ENCODE measurements at places on chromosomes 5 and 9. TPM values are rescaled to one million over a fixed set of nuclear protein-coding genes. Genes with fewer than 3 reads are reported as not detected.
A peak's percentile ranks its signal among the peaks of the same experiment; 100 is the strongest.

The NR2F1-AS1 gene
- total RNA-seq: 0.45 TPM

The FGD3 gene
- 1.3 TPM for total RNA-seq

The GCNT4 gene
- total RNA-seq: 0.07 TPM

The IL9 gene
- not detected for total RNA-seq

The FBP2 gene
- not detected for total RNA-seq

The CDH12 gene
- 0.95 TPM for total RNA-seq

The CTNNAL1 gene
- 55.7 TPM for total RNA-seq

The FGF18 gene
- 50.3 TPM for total RNA-seq

The RNF183 gene
- 0.06 TPM for total RNA-seq

The CAPSL gene
- total RNA-seq: not detected

The GGTA1 gene
- not detected for total RNA-seq

The LAMC3 gene
- 14.0 TPM for total RNA-seq

The CLK4 gene
- 24.9 TPM for total RNA-seq

The SLCO4C1 gene
- under 0.01 TPM for total RNA-seq

GRCh38 chr5:103034662-103035392, 85.1 kb downstream of the GIN1 start:
- DNase-seq: no peak
- H3K27me3 ChIP-seq: no peaks in the 10 kb centered on the region
- no peak overlapping the region for H3K27ac ChIP-seq
- H3K4me3 ChIP-seq: no peak overlapping the region
- peaks cover 11% of the 10 kb centered on the region for H3K36me3 ChIP-seq

DNA sequence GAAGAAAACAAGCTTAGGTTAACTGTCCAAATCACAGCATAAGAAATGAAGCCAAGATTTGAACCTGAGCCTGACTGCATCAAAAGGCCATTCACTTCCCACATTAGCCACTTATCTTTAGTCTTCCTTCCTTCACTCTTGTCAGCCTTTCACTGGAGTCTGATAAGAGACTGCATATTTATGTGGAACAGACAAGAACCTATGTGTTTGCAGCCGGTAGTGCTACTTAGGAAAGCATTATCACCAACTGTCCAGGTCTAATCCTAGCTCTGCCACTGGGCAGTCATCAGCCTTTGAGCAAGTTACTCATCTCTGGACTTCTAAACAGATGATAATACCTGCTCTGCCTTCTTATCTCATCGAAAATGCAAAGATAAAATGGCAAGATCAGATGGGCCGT, 12.1 kb upstream of the ATP6V0E1 start:
- H3K27ac ChIP-seq: no peak overlapping the region
- H3K36me3 ChIP-seq: peaks cover 4% of the 10 kb centered on the region
- H3K4me3 ChIP-seq: no peak overlapping the region
- H3K27me3 ChIP-seq: peaks cover 5% of the 10 kb centered on the region
- no peaks in the 10 kb centered on the region for H3K4me1 ChIP-seq

- no peaks in the 10 kb centered on the region for H3K27me3 ChIP-seq
- H3K36me3 ChIP-seq: peaks cover 6% of the 10 kb centered on the region
- H3K27ac ChIP-seq: no peak overlapping the region
- H3K4me1 ChIP-seq: peaks cover 9% of the 10 kb centered on the region
Observed at GRCh38 chr5:80150731-80151130, 105.1 kb downstream of the SERINC5 start.

- no peak for DNase-seq
- no peak overlapping the region for H3K27ac ChIP-seq
- H3K27me3 ChIP-seq: no peaks in the 10 kb centered on the region
- no peak overlapping the region for H3K4me3 ChIP-seq
Observed at GRCh38 chr5:103862398-103862797, 299.8 kb upstream of the NUDT12 start.

GRCh38 chr5:163489055-163489744, 16.2 kb upstream of the MAT2B start:
- no peak overlapping the region for H3K4me3 ChIP-seq
- H3K27me3 ChIP-seq: no peaks in the 10 kb centered on the region
- H3K4me1 ChIP-seq: no peaks in the 10 kb centered on the region
- H3K36me3 ChIP-seq: peaks cover 2% of the 10 kb centered on the region

GRCh38 chr5:73441378-73441777, 7.2 kb downstream of the FOXD1 start:
- H3K36me3 ChIP-seq: no peaks in the 10 kb centered on the region
- no peaks in the 10 kb centered on the region for H3K4me1 ChIP-seq
- H3K27ac ChIP-seq: no peak overlapping the region
- DNase-seq: no peak
- peaks cover 99% of the 10 kb centered on the region for H3K27me3 ChIP-seq
- H3K4me3 ChIP-seq: no peak overlapping the region

GRCh38 chr9:72996684-72997314, 43.9 kb upstream of the ALDH1A1 start:
- H3K27me3 ChIP-seq: no peaks in the 10 kb centered on the region
- H3K4me1 ChIP-seq: no peaks in the 10 kb centered on the region
- H3K4me3 ChIP-seq: no peak overlapping the region
- no peak for DNase-seq
- no peaks in the 10 kb centered on the region for H3K36me3 ChIP-seq

- no peak for DNase-seq
- H3K36me3 ChIP-seq: no peaks in the 10 kb centered on the region
- no peaks in the 10 kb centered on the region for H3K27me3 ChIP-seq
- no peak overlapping the region for H3K4me3 ChIP-seq
- peaks cover 58% of the 10 kb centered on the region for H3K4me1 ChIP-seq
Observed at GRCh38 chr5:80215523-80215922, 40.3 kb downstream of the SERINC5 start.

- no peak for DNase-seq
- H3K27ac ChIP-seq: peak overlapping the region; percentile 73
- no peaks in the 10 kb centered on the region for H3K27me3 ChIP-seq
- no peak overlapping the region for H3K4me3 ChIP-seq
- peaks cover 28% of the 10 kb centered on the region for H3K4me1 ChIP-seq
Observed at GRCh38 chr5:72427016-72427415, 80.2 kb downstream of the ZNF366 start.

DNA sequence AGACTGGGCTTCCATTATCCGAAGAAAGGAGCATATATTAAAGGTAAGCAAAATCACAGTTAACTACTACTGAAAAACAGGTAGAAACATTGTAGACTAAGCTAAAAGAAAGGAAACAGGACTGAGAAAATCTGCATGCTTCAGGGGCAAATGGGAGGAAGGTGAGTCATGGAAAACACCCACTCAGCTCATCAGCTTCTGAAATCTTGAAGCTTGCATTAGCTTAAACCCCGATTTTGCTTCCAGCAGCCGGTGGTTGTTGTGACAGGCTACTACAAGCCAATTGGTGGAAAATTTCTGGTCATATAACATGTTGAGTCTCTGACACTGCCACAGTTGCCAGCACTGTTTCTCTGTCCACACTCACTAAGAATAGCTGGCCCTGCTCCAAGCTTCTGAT, 179.6 kb upstream of the PUM3 start:
- no peak for DNase-seq
- no peaks in the 10 kb centered on the region for H3K27me3 ChIP-seq
- no peak overlapping the region for H3K27ac ChIP-seq
- H3K4me1 ChIP-seq: no peaks in the 10 kb centered on the region
- no peaks in the 10 kb centered on the region for H3K36me3 ChIP-seq

DNA sequence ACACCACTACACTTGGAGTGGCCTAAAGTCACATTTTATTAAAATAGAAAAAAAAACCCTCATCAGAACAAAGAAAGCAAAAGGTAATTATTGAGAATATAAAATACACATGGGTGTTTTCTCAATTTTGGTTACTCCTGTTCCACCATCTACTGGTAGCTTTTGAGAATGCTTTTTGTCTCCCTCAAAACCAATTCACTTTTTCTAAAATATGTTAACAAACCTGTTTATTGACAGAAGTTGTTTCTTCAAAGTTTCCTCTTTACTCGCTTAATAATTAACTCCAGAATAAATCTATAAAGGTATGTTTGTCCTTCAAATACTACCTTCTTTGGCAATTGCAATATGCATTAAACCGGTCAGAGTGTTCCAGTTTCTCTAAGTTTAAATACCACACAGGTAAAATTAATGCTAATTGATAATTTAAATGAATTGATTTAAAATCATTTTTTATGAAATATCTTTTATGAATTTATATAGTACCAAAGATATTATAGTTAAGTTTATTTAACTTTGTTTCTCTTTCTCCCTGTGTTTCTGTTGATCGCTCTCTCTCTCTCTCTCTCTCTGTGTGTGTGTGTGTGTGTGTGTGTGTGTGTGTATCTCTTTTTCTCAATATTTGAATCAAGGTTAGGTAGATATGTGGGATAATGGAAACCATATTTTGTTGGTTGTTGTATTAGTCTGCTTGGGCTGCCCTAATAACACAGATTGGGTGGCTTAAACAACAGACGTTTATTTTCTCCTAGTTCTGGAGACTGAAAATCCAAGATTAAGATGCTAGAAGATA, 487.4 kb downstream of the PRDM9 start:
- H3K36me3 ChIP-seq: no peaks in the 10 kb centered on the region
- no peak for DNase-seq

DNA sequence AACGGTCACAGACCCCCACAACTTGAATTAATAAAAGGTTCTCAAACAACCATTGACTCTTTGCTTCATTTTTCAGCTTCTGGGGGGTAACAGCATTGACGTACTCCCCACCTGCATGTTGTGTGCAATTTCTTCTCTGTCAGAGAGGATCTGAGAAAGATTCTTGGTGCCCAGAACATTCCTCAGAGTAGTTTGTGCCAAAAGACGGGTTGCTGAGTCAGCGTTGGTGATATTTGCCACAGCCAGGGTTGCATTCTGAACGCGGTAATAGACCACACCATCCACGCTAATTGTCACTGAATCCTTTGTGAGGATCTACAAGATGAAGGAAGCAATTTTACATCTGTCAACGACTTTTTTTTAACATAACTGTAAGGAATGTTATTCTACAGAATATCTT, 21.0 kb downstream of the STOM start:
- H3K4me1 ChIP-seq: peaks cover 20% of the 10 kb centered on the region
- H3K36me3 ChIP-seq: no peaks in the 10 kb centered on the region
- H3K27me3 ChIP-seq: no peaks in the 10 kb centered on the region
- no peak for DNase-seq
- H3K27ac ChIP-seq: no peak overlapping the region

DNA sequence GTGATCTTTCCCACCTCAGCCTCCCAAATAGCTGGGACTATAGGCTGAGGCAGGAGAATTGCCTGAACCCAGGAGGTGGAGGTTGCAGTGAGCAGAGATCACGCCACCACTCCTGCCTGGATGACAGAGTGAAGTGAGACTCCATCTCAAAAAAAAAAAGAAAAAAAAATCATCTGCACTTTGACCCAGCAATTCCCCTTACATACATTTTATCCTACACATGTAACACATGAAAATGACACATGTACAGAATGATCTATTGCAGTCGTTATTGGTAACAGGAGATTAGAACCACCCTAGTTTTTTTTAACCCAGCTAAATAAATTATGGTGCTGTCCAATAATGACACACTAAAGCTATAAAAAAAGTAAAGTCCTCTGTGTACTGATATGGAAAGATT, 14.2 kb downstream of the RUFY1 start:
- H3K36me3 ChIP-seq: peaks cover 37% of the 10 kb centered on the region
- no peak for DNase-seq
- no peaks in the 10 kb centered on the region for H3K27me3 ChIP-seq
- no peak overlapping the region for H3K4me3 ChIP-seq
- no peaks in the 10 kb centered on the region for H3K4me1 ChIP-seq

DNA sequence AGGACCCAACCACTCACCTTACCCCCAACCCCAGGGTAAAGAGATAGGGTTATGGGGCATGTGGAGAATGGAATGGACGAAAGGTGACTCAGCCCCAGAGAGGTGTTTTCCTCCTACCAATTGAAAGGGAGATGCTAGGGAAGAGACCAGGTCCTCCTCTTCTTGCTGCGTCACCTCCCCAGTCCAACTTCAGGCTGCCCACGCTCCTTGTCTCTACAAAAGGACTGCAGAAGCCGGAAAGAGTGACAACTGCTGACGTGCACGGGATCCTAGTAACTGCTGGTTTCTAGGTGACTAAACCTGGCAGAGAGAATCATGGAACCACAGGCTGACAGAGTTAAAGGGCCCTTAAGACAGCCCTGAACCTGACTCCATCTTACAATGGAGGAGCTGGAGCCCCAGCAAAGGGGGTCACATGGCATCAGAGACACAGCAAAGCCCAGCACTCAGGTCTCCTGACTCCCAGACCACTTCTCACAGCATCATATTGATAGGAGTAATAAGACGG, 2.2 kb downstream of the GPX3 start:
- H3K4me1 ChIP-seq: peaks cover 3% of the 10 kb centered on the region
- no peak overlapping the region for H3K4me3 ChIP-seq
- no peak overlapping the region for H3K27ac ChIP-seq
- H3K27me3 ChIP-seq: no peaks in the 10 kb centered on the region

DNA sequence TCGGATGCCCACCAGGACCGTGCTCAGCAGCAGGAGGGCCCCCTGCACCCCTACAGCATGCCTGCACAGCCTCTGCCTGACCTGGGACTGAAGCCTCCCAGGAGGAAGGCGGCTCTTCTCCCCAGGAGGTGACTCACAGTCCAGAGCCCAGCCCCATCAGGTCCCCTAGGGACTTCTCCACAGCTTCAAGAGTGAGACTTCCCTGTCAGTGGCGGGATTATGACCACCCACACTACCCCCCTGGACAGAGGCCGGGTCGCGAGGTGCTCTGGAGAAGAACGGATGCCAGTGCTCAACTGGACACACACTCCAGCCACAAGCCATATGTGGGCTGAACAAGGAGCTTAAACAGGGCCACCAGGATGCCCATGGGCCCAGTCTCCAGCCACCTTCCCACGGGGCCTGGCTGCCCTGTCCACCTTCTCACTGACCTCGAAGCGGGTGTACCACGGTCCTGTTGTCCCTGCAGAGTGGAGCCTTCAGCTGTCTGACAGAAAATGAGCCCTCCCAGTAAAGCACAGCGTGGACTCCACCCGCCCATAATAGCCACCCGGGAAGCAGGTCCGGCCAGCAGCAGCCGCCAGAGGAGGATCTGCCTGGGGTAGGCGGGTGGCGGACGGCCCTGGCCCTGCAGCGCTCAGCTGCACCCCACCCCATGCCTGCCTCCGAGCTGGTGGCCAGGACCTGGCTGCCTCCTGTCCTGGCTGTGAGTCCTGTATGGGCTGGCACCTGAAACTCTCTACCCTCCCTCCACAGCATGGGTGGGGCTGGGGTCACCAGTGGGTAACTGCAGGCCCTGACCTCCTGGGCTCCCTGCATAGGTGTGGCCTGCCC, 54.7 kb downstream of the SEMA4D start:
- H3K4me1 ChIP-seq: peaks cover 16% of the 10 kb centered on the region
- DNase-seq: peak; percentile 48
- H3K4me3 ChIP-seq: no peak overlapping the region
- no peaks in the 10 kb centered on the region for H3K27me3 ChIP-seq
- H3K36me3 ChIP-seq: no peaks in the 10 kb centered on the region

DNA sequence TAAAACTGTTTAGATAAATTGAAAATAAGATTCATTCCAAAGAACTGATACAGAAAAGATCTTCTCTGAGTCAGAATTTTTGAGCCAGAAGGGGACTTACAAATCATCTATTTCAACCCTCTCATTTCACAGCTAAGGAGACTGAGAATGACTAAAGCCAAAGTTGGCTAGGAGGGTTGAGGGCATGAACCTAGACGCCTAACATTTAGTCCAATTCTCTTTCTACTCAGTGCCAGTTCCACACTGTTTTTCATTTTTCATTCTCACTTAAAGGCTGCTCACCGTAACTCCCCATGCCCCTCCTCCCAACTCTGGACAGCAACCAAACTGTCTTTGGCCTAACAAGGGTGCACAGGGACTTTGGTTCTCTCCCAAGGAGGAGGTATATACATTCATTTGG, 364.0 kb downstream of the NDUFS4 start:
- no peak overlapping the region for H3K4me3 ChIP-seq
- H3K4me1 ChIP-seq: no peaks in the 10 kb centered on the region
- no peak overlapping the region for H3K27ac ChIP-seq
- peak; percentile 25 for DNase-seq

- no peaks in the 10 kb centered on the region for H3K36me3 ChIP-seq
- no peak overlapping the region for H3K27ac ChIP-seq
- H3K4me3 ChIP-seq: no peak overlapping the region
- H3K4me1 ChIP-seq: no peaks in the 10 kb centered on the region
Observed at GRCh38 chr5:132501961-132502931, 11.7 kb upstream of the IRF1 start.

All from cardiac muscle cell (in vitro differentiated cells and primary cell).